ENCODE measurements at places on chromosomes 13 and 19.

DNA sequence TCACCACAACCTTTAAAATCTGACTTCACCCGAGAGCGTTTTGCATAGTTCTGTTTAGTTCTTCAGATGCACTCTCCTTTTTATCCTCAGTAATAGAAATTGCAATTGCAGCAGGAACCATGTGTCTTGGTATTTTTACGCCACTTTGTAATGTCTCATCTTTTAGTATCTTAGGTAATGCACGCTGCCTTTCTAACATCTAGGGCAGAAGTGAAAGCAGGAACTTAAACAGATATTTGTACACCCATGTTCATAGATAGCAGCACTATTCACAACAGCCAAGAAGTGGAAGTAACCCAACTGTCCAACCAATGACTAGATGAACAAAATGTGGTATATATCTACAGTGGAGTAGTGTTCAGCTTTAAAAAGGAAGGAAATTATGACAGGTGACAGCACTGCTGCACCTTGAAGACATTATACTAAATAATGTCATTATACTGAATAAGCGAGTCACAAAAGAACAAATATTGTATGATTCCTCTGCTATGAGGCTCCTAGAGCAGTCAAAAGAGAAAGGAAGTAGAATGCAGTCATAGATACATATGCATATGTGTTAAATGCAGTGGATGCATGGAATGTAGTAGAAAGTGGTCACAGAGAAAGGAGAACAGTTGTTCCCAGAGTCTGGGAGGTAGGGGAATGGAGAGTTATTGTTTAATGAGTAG, 105.9 kb upstream of the GJB6 start:
- no peak for DNase-seq

DNA sequence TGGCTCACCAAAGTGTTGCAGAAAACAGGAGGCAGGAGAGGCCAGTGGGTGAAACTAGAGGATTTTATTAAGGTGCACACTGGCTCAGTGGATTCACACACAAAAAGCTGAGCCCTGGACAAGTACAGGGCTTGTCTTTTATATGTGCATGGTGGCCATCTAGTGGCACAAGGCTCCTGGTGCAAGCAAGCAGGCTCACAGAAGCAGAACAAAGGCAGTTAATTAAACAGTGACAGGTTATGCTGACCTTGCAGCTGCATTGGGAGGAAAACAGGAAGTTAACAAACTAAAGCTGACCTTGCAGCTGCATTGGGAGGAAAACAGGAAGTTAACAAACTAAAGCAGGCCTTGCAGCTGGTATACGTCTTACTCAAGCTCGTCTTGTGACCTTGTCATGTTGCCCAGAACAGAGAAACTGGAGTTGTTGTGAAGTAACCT, 65.3 kb upstream of the ZNF681 start:
- no peak for DNase-seq

- no peak for DNase-seq
These were observed 2.9 kb downstream of the FOSB start for GRCh38 chr19:45470762-45471081.

GRCh38 chr13:105008604-105009003, 1526.9 kb downstream of the EFNB2 start:
- DNase-seq, result no peak

DNA sequence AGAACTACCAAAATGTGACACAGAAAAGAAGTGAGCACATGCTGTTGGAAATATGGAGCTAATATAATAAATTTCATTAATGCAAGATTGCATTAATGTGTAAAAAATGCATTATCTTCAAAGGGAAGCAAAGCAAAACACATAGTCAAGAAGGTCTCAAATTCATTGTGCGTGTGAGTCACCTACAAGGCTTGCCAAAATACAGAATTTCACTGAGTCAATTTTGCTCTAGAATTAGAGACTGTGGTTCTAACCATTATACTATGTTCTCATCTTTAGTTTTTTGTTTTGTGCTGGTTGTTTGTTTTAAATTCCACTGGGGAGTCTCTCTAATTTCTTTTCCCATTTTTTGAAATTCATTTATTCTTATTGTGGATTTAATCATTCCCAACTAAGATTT, 149.8 kb upstream of the SLITRK1 start:
- DNase-seq, result peak; percentile 16

GRCh38 chr19:46606681-46607447, 5.7 kb downstream of the CALM3 start:
- no peak for DNase-seq

DNA sequence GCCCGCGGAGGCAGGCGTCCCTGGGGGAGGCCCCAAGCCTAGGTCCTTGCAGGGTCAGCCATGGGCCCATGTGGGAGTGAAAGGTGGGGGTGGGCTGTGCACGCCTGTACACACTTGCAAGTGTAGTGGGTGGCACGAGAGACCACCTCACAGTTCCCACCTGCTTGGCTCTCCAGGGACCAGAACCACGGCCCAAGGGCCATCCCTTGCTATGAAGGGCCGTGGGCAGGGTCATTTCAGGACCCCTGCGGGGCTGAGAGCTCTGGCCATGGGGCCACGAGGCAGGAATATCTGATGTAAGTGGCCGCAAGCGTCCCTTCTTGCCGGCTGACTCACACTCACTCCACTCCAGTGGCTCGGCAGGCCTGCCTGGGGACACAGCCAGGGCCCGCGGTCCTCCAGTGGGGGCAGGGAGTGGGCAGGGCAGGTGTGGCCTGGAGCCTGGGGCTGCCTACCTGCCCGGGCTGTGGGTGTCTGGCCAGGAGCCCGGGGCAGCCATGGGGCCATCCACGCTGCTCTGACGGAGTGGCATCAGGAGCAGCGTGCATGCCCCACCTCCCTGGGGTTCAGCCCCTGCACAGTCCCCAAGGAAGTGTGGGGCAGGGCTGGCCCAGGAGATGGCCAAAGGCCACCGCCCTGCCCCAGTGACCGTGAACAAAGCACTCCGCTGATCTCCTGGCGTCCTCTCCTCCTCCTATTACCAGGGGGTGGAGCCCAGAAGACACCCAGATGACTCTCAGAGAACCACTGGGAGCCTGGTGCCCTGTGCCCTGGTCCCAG, 8.6 kb upstream of the MKNK2 start:
- DNase-seq, result no peak

DNA sequence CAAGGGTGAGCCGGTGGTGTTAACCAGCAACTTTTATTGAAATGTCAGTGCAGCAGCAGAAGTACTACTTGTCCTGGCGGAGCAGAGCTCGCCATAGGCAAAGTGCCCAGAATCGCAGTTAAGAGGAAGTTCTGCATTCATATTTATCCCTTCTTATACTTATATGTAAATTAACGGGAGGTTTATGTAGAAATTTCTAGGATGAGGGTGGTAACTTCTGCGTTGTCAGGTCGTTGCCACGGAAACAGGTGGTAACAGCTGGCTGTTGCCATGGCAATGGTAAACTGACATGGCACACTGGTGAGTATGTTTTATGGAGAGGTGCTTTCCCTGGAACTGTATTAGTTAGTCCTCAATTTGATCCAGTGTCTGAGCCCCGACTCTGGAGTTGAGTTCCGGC, 2494.9 kb upstream of the PCDH20 start:
- DNase-seq, result no peak

GRCh38 chr13:41034881-41035280, 15.8 kb upstream of the ELF1 start:
- no peak for DNase-seq

GRCh38 chr13:40245567-40245966, 420.9 kb downstream of the FOXO1 start:
- no peak for DNase-seq

DNA sequence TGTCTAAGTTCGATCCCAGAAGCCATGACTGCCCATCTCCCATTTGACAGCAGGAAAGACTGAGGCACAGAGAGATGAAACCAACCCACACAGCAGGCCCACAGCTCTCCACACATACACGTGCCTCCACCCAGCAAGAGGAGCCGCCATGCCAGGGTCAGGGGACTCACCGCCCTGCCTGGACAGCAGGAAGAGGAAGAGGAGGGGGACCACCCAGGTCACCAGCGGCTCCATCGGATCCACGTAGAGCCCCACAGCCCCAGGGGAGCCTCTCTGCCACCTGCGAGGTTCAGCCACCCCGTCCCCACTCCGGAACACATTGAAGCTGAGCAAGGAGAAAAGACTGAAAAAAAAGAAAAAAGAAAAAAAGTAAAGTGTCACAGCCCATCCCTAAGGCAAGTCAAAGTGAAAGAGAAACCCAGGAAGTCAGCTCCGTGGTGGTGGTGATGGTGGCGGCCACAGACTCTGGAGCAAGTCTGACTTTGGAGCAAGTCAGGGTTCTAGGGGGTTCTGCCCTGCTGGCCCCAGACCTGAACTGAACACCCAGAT, at the start of gene IL12RB1:
TSS of gene IL12RB1 (minus strand) at position 345 of the 549 bp plus-strand sequence. CDS start at position 234, 111 bp downstream.
- no peak for DNase-seq

GRCh38 chr13:44912278-44913016, 76.8 kb downstream of the NUFIP1 start:
- no peak for DNase-seq

DNA sequence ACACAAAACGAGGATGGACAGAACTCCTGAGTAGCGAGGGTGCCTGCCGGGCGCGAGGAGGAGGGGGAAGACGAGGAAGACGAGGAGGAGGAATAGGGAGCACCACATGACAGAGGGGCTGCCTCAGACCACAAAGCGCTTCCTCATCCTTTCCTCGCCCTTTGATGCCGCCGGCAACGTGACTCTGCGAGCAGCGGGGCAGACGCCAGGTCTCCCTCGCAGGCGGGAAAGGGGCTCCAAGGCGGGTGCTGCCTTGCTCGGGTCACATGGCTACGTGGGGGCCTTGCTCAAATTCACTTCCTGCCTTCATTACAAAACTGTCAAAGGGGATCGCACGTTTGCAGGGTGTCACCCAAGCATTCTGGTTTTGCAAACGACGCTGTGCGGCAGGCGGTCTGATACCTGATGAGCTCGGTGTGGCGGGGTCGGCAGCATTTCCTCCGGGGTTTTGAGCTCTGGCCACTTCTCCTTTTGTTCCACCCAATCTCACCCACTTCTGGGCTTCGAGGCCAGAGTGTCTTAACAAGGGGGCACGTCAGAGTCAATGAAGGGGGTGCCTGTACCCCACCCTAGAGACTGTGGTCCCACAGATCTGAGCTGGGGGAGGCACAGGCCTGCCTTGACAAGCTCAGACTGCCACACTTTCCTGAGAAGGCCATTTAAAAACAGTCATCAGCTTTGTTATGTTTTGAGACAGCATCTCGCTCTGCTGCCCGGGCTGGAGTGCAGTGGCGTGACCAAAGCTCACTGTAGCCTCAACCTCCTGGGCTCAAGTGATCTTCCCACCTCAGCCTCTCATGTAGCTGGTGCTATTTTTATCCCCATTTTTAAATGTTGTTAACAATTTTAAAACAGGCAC, 14.9 kb downstream of the MAP2K2 start:
- no peak for DNase-seq

- DNase-seq, result no peak
These were observed 74.2 kb downstream of the COL4A1 start for GRCh38 chr13:110232756-110233155.

DNA sequence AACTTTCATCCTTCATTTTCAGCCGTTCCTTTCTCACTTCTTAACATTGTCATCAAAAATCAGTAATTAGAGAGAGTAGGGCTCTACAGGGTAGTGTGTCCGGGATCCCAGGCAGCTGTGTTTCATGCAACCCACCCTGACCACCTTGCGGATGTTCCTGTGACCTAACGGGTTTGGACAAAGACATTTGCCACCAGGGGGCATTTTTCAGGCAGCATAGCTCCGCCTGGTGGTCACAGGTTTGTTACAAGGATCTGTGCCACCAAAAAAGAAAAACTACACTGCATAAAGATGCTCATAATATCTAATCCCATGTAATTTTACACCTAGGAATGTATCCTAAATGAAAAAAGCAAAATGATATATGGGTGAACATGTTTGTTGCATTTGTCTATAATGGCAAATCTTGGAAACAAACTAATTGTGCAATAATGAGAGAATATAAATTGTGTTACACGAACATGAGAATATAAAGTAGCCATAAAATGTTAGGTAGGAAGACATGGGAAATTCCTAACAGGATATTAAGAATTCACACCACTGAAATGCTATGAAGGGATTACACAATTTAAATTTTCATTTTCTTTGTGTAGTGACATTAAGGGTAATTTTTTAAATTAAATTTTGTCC, 123.0 kb downstream of the SLC7A1 start:
- no peak for DNase-seq

- DNase-seq, result peak; percentile 71
These were observed 99.9 kb downstream of the GNG7 start for GRCh38 chr19:2602391-2603181.

- no peak for DNase-seq
These were observed 19.2 kb upstream of the AKT2 start for GRCh38 chr19:40304306-40304705.

DNA sequence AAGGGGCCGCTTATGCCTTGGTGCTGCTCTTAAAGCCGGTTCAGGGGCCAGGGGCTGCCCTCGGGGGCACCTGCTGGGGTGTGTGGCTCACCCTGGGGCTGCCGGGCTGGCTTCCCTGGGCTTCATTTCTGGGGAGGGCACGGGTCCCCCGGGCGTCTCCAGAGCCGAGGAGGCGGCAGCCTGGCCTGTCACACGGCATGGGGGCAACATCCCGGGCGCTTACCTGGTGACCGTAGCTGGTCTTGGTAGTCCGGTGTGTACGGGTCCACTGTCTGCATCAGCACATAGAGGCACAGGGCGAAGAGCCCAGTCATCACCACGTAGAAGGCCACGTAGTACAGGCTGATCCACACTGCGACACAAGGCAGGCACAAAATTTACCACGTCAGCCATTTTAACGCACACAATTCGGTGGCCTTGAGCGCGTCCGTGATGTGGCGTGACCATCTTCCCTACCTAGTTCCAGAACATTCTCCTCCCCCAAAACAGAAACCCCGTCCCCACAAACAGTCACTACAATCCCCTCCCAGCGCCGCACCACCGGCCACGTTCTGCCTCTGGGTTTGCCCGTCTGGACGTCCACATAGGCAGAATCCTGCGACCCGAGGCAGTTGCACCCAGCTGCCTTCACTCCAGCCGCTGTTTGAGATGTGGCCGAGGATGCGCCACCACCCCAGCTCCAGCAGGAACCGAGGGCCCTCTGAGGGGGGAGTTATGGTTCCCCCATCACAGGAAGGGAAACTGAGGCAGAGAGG, 3.2 kb downstream of the ATP4B start:
- no peak for DNase-seq

DNA sequence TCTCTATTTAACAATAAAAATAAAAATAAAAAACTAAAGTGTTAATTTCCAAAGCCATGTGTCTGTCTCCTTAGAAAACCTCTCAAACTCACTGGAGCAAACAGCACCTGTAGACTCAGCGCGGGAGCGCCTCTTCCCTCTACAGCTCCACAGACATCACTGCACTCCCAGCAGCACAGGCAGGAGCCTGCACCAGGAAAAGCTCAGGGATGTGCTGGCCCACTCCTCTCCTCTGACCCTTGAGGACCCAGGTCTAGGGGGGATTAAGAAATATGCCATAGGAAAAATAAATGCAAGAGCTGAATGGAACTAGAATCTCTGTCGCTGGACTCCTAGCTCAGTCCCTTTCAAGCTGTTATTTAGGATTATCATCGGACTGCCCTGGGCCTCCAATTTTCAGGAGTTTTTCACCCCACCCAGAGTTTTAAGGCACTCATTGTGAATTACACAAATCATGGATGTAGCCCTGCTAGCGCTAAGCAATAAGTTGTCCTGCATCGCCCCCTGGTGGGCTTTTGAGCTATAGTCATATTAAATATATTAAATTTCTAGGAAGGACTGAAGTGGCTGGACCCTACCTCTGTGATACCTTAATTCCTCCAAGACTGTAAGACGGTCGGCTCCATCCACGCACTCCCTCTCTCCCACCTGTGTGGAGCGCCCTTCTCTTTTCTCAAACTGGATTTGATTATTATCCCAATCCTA, 333.9 kb downstream of the UQCRFS1 start:
- peak; percentile 26 for DNase-seq

GRCh38 chr19:52138278-52138982, 1.3 kb downstream of the ZNF616 start:
- DNase-seq, result no peak

Measured in NCI-H226 (cell line).